ENCODE measurements at places on chromosomes 12 and 14.

GRCh38 chr12:68971404-68971803, 38.4 kb upstream of the CPM start:
- no peak for DNase-seq

DNA sequence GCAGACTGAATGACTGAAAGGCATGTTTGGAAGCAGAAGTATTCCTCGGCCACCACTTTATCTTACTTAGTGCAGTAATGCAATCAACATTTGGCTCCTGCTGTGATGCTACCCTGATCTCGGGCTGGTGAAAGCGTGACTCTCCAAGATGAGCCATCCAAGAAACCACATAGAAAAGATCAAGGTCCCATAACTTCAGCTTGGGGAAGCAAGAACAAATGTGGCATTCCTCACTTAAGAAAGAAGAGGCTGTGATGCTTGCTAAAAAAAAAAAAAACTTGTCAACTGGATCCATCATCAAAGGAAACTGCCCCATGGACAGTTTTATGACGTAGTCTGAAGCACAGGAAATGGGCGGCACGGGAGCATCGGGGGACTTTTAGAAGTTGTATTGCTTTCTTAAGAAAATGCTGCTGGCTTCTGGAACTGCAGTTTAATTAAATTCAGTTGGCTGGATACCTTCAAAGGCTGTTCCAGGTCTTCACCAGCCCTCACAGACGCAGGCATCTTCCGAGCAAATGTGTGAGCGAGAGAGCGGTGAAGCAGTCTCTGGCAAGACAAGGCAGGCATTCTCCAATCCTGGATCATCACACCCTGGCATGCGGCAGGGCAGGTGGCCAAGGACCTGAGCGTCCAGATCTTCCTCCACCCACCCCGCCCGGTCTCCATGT, 38.2 kb upstream of the MAP1LC3B2 start:
- DNase-seq: no peak

DNA sequence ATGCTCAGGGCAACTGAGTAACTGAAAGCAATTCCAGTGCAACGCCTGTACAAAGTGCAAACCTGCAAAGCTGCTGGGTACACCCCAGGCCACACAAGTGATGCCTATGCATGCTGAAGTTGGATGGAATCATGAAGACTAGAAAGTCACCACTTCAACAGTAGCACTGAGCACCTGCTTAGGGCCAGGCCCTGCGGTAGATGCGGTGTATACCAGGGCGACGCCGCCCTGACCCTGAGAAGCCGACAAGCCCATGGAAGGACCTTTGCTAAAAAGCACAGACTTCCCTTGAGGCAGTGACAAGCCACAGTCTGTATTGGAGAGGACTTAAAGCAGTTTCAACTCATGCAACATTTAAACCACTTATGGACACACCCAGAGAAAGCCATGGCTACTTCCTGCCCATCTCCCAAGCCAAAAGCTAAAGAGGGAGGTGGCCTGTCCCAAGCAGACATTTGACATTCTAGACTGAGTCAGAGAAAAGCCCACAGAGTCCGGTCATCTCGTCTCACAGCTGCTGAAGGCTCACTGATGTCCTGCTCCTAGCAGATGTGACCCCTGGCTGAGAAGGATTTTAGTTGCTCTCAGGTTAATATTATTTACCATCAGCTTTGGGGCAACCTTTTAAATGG, 843.9 kb upstream of the TMEM132C start:
- DNase-seq: no peak

- DNase-seq: no peak
Measured at GRCh38 chr12:19683178-19683927, 244.1 kb downstream of the AEBP2 start.

DNA sequence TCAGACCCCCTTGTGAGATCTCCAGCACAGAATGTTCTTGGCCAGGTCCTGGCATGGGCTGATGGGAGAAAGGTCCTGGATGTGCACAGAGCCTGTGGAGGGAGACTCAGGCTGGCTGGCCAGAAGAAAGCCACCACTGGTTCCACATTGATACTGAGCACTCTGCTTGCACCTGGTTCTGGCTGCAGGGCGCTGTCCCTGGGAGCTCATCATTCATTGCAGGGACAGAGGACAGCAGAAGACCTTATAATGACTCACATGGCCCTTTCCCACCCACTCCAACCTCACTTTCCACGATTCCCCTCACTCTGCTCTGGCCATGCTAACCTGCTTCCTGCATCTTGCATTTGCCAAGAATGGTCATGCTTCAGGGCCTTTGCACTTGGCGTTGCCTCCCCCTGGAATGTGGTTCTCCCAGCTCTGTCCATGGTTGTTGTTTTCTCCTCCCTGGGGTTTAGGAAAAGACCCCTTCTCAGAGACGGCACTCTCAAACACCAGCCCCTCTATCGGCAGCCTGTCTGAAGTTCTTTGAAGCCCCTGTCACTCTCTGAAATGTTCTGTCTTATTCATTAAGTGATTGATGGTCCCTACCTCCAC, 10.3 kb downstream of the KRT7 start:
- no peak for DNase-seq

DNA sequence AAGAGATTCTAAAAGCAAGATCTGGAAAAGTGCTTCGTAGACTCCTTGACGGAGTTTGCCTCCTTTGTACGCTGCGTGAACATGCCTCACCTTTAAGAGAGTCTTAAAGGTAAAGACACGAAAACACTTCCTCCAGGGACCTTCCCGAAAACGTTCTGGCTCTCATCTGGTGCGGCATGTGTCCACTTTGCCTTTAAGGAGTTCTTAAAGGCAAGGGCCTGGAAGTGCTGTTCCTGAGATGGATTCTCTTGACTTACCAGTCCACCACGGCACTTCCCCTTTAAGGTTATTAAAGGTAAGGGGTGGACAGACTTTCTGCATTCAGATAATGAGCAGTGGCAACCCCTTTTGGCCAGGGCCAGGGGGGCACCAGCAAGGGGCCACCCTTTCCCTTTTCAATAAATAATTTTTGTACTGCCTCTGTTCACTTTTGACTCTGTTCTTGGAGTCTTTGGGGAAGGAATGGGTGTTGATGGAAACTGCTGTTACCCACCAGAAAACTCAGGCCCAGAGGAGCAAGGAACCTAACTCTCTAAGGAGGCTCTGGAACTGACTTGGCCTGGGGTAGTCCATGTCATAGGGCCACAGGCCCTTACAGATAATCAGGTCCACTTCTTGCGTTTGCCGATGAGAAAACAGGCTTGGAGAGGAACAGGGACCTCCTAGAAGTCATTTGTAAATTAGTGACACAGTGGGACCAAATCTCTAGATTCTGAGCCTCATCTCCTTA, 4.4 kb downstream of the REM2 start:
- DNase-seq: no peak

GRCh38 chr12:22641353-22642053, 16.5 kb downstream of the ETNK1 start:
- DNase-seq: no peak

- no peak for DNase-seq
Measured at GRCh38 chr12:2613326-2614073, 181.3 kb upstream of the FKBP4 start.

DNA sequence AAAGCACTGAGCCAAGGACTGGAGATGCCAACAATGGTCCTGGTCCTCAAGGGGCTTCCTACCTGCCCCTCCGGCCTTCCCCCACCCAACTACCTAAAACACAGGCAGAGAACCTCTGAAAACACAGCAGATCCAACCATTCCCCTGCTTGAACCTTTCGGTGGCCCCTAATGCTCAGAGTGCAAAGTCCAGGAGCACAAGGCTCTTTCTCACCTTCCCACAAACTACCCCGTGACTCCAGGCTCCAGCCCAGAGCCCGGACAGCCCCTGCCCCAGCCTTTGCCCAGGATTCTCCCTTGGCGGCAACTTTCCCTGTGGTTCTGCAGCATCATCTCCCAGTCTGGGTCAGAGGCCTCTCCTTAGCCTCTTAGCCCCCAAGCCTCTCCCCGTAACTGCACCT, 1.6 kb upstream of the CD9 start:
- DNase-seq: no peak

GRCh38 chr14:21852775-21853174, 179.2 kb upstream of the OR4E1 start:
- no peak for DNase-seq

DNA sequence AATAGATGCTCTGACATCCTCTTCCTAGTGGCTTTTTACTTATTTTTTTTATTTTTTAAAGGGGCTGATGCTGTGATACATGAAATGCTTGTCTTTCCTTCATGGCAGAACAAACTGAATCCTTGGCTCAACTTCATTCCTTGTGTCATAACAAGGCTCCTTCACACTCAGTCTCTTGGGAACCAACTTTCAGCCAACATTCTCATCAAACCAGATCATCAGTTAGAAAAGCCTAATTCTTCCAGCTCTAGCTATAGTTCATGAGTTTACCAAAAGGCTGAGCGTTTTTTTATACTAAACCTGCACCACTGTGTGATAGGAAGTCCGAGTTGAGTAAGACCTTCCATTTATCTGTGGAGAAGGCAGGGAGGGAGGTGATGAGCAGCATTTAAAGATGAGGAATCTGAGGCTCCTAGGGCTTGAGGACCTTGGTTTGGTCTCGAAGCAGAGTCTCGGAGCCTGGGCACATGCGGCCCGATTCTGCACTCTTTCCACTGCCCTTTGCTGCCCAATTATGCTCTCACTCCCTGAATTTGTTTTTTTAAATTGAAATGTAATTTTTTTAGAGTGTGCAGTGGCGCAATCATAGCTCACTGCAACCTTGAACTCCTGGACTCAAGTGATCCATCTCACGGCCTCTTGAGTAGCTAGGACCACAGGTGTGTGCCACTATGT, 8.2 kb downstream of the GPRC5D start:
- DNase-seq: no peak

DNA sequence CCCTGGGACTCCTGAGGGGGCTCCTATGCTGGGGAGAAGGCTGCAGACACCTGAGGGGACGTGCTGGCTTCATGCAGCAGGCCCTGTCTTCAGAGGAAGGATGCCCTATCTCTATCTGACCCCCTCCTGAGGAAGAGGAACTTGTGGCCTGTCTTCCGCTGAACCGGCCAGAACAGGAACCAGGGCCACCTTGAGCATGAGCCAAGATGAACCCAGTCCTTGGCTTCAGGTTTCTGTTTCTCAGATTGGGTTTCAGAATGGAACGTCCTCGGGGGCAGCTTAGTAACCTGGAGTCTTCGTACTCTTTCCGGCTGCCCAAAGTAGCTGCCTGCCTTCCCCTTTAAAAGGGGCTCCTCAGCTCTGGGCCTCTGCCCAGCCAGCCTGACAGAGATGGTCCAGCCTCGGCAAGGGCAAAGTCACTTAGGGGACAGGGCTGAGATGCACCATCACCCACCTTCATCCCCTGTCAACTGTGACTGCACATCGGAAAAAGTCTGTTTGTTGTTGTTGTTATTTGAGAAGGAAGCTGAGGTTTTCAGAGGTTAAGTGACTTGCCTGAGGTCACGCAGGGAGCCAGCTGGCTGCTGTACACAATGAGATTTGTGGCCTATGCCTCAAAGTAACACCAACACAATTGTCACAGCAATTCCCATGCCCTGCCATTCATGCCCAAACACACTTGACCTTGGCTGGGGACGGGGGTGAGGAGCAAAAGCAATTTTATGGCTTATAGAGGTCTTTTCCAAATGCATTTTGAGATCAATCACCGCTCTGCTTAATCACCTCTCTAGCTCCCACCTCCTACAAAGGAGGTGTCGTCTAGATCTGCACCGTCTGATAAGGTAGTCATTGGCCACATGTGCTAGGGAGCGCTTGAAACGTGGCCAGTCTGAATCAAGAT, 13.4 kb downstream of the ASB2 start:
- no peak for DNase-seq

DNA sequence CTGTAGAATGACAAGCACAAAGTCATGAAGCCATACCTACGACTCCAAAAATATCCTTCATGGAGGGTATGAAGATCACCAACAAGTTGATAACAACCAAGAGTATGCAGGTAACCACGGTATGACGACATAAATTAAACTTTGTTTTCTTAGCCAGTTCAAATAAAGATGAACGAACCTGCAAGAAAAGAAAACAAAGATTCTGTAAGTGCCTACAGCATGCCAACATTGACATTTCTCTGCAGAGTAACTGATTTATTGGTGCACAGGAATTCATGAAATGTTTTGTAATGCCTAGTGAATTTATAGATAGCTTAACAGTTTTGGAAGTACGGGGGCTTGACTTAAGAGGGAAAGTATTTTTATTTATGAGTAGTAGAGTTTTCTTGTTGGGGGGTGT, 71.0 kb downstream of the SLC38A1 start:
- no peak for DNase-seq

- no peak for DNase-seq
Measured at GRCh38 chr12:20883288-20883687, 72.8 kb downstream of the SLCO1B3 start.

GRCh38 chr12:92927436-92928281, 1.4 kb downstream of the EEA1 start:
- DNase-seq: no peak

GRCh38 chr12:29239336-29239735, 90.3 kb downstream of the FAR2 start:
- DNase-seq: no peak

GRCh38 chr12:48997719-48998496, 1.3 kb downstream of the DDN start:
- no peak for DNase-seq

GRCh38 chr12:6975297-6976032, 4.8 kb downstream of the EMG1 start:
- no peak for DNase-seq

DNA sequence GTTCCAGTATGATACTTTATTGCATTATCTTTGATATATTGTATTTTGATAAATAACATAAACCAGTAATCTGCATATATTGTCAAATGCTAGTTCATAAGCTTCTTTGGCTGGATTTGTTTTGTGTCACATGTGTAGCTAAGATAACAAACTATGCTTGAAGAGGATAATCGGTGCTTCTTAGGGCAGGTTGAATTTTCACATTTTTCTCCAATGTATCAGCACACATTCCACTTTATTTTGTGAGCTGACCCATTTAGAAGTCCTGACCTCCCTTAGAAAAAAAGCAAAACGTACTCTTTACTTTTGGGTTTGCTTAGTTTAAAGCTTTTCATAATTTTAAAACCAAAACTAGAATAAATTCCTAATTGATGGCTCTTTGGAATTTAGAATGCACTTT, 277.7 kb upstream of the DDHD1 start:
- no peak for DNase-seq

DNA sequence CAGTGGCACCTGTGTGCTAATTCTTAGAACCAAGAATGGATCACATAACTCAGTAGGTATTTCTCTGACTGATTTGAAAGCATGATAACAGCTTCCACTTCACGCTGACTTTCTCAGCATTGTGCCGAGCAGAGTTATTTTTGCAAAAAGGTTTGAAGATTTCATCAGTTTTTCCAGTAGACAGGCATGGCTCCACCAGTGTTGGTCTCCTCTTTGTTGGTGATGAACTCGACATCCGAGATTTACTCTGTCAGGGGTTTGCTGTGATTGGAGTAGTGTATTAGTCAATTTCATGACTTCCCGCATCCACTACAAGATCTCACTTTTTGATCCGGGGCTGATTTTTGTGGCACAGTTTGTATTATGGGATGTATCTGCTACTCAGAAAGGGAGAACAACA, 85.3 kb downstream of the PRKCH start:
- no peak for DNase-seq
